NCI-H345 (cell line): ENCODE measurements at places on chromosomes 6 and 20.
A peak's percentile ranks its signal among the peaks of the same experiment; 100 is the strongest.

DNA sequence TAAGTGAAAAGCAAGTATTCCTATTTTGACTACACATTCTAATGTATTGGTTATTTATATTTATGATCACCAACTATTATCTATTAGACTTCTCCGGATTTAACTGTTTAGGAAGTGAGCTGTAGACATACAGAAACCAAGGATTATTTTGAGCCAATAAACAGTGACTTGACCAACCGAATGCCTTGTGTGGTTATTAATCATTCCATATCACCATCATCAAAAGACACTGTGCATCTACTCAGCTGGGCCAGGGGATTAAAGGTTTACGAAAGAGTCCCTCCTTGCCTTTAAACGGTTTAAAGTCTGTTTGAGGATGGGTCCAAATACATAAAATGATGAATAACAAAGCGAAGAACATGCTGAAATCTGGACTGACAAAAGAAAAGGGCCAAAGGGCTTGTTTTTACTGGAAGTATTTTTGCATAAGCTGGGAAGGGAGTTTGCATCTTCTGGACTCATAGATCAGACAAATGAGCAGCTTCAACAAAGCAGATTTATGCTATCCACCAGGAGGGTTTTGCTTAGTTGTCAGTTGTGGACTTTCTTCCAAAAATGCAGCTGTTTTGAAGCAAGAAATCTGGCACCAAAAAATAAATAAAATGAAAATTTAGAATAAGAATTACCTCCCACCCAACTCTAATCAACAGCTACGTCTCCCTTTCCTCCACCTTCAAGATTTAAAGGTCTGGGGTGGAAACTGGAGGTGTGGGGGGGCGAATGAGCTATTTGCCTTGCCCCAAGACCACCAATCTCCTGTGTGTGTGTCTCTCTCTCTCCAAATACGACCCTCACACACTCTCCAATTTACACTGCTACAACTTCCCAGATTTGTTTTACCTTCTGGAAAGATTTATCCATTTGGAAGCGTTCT lies 33.6 kb upstream of the ID4 start:
- peak; percentile 27 for DNase-seq

- DNase-seq, result no peak
Observed at GRCh38 chr6:25698631-25699030, 46.6 kb downstream of the SCGN start.

DNA sequence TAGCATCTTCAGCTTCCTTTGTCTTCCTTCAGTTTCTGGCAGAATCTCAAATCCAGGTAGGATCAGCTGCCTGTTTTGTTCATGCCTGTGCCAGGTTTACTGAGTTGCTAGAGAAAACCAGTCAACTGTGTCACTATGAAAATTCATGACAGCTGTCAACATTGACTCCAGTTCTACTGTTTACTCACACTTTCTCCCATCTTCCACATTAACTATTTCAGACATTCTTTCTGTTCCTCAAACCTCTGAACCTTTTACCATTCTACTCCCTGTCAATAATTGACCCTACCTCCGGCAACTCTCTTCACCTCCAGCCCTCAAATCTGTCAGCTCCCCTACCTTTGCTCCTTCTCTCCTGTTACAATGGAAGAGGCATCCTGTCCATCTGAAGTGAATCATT lies 8.5 kb downstream of the ENPP4 start:
- peak; percentile 62 for DNase-seq

DNA sequence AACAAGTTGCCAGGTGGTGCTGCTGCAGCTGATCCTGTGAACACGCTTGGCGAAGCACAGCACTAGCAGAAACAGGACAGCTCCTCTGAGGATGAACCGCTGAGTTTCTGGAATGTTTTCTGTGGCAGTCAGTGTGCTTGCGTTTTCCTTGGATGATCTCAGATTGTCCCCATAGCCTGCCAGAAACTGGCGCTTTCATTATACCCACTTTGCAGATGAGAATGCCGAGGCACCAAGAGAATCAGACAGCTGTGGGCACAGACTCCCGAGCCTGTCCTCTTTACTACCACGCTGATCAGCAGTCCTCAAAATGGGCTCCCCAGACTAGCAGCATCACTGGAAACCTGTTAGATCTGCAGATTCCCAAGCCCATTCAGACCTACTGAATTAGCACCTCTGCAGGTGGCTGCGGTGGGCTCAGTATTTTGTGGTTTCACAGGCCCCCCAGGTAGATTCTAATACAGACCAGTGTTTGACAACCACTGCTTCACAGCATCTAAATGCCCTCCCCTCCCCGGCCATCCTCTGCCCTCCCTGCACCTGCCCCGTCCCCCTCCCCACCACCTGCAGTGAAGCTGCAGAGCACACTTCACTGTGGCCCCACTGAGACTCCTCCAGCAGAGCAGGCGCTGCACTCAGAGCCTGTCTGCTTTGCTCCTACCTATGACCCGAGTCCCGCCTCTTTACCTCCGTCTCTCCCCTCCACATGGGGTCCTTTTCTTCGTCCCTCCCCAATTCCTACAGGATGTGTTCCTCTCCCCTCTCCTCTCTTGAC lies 29.6 kb downstream of the SPATA2 start:
- no peak for DNase-seq

GRCh38 chr20:53639647-53640440 lies 46.2 kb upstream of the ZNF217 start:
- no peak for DNase-seq

GRCh38 chr20:25626779-25627178 lies 3.0 kb upstream of the NANP start:
- DNase-seq, result no peak

GRCh38 chr6:46993846-46994245 lies 48.3 kb downstream of the ADGRF1 start:
- no peak for DNase-seq

DNA sequence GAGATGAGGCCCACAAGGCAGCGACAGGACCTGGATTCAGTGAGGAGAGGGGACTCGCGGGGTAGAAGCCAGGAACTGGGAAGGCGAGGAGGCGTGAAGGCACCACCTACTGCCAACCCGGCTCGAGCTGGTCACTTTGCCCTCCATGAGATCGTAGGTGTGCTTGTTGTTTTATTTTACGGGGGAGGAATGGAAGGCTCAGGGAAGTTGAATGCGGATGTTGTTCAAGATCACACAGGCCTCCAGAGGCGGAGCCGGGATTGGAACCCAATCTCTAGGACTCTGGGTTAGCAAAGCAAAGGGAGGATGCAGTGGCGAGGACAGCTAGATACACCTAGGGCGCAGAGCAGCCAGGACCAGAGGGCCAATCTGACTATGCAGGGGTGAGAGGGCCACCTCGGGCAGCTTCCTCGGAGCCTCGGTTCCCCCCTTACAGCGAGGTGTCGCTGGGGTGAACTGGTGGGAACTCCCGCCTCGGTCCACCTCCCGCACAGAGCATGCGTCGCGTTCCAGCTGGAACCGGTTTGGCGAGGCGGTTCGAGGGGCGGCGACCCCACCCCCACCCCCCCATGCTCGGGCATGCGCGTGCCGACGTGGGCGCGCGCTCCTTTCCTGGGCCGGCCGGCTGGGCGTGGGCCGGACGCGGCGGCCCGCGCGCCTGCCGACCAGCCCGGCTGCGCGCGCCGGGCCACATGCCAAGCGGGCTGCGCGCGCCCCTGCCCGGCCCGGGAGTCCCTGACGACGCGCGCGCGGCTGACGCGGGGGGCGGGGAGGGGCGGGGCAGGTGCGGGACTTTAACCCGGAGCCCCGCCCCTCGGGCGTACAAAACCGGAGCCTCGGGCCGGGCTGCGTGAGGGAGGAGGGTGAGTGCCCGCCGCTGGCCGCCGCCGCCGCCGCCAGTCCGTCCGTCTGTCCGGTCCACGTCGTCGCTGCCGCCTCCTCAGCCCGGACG lies 80.4 kb upstream of the MYL9 start:
- DNase-seq, result peak; percentile 100

DNA sequence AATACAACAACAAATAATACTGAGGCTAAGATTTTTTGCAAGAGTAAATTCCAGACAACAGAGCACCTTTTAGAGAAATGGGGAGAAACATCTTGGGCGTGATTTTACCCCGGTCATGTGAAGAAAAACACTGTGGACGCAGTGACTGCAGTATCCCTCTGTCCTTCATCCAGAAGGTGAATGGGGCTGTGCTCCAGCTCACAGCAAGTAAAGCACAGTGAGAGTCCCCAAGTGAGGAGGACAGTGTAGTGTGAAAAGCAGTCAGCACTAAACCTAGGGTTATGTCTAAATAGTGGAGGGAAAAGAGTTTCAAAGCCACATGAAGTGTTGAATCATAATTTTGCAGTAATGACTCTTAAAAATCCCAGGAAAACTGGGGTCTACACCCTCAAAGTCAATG lies 338.4 kb downstream of the PACRG start:
- DNase-seq, result no peak

DNA sequence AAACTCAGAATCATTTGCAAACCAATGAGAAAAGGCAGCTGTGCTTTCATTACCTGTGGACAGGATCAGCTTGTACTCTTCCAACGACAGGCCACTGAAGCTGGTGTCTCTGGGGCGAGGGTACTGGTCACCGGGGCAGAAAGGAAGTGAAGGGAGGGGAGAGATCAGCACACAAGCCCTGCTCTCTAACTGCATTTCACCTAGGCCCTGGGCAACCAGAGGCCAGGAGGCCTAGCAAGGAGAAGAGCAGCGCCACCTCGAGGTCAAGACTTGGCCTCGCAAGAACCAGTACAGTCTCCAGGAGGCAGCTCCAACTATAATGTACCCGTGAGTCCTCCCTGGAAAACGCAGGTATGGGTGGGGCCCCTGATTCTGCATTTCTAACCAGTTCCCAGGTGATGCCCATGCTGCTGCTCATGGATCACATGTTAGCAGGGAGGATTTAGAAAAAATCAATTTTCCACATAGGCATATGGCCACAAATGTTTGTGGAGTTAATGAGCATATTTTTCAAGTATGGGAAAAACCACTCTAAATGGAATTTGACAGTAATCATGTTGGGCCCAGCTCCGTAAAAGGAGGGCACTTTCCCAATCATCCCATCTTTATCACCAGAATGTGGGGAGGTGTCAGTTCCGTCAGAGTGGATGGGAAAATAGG lies 11.0 kb downstream of the UQCC2 start:
- DNase-seq, result no peak

GRCh38 chr6:101626269-101626668 lies 232.8 kb downstream of the GRIK2 start:
- DNase-seq, result peak; percentile 84

DNA sequence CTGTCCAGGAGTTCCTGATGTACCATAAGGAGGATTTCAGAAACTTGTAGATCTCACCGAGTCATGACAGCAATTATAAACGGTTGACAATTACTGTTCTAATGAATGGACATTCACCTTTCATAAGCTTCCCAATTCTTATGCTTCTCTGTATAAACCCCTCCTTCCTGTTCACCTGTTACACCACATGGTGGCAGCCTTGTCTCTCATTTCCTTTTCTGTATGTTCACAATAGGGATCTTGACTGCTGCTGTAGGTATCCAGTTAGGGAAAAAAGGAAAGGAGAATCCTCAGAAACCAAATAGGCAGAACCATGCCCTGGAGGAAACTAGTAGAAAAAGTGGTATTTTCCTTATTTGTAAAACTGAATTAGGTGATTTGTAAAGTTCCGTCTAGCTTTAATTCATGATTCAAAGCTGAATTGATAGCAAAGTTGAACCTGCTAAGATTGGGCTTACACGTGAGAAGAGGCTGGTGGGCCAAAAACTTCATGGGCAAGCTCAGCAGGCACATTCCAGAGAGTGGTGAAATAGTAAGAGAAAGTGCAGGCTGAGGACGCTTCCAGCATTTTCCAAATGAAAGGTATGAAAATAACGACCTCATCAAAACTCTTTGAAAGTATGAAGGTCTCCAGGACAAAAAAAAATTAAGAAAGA lies 29.0 kb upstream of the TBPL1 start:
- DNase-seq, result peak; percentile 79

DNA sequence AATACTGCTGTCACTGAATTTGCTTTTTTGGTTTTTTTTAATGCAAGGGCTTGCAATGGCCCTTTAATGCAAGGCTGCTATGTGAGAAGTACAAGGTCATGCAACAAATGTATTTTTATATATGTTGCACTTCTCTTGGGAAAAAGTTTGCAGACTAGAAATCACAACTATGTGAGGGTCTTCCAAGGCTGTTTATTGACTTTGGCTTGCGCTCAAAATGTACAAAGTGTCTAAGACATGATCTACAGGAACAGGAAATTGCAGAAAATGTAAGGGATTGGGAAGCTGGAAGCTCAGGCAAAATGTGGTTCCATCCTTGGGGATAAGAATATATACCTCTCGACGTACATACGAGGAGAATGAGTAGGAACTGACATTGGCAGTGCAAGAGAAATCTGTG lies 92.2 kb upstream of the F13A1 start:
- no peak for DNase-seq

- DNase-seq, result no peak
Observed at GRCh38 chr6:53426667-53427270, 78.0 kb upstream of the ELOVL5 start.

DNA sequence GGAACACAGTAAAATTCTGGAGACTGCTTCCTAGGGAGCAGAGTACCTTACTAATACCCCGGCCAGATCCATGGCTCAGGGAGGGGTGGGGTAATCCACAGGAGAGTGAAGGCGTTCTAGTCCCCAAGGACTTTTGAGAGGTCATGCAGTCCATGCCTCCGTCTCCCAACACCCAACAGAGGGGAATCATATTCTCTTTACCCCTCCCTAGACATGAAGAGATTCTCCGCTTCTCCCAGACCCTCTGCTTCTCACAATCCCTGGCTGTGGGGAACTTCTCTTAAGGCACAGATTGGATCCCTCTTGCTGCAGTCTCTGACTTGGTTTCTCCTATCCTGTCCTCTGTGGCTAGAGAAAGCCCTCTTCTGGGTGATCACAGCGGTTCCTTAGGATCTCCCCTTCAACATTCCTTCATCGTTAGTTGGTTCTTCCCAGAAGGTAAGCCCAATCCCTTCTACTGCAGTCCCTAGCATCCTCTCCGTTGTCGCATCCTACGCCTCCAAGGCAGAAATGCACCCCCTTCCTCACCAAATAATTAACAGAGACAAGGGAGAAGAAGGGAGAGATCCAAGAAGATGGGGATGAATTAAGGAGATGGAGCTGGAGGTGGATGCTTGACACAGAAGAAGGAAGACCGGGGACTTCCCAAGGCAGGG lies 562 bp downstream of the GGT7 start:
- no peak for DNase-seq

GRCh38 chr6:41607736-41608135 lies 30.5 kb upstream of the MDFI start:
- DNase-seq, result no peak

DNA sequence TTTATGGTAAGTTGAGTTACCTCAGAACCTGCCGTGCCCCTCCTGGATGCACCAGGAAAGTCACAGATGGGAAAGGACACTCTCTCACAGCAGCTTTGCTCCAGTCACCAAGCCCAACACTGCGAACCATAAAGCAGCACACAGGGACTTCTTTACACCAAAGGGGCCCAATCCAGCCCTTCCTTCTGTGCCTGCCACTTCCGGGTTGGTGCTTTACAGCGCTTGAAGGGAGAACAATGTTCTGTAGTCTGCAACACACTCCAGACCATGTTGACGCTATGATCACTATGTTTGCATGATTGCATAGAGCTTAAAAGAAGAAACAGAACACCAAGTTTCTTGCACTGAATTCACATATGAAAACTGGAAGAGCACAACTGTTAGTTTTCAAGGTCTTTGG lies 57.1 kb downstream of the SERAC1 start:
- DNase-seq, result no peak
